Right lobe of liver (tissue), 6 donors: ENCODE measurements at places on chromosomes 1 and 21. TPM values are rescaled to one million over a fixed set of nuclear protein-coding genes. Genes with fewer than 3 reads are reported as not detected.

Gene F3
- 2.0 TPM for total RNA-seq

Gene TAS1R1
- total RNA-seq, result not detected

Gene RNF186
- not detected for total RNA-seq

GRCh38 chr1:209993061-209993830 is 55.2 kb downstream of the SYT14 start:
- no peaks in the 10 kb centered on the region for H3K4me1 ChIP-seq
- no peaks in the 10 kb centered on the region for H3K36me3 ChIP-seq
- H3K27me3 ChIP-seq, result no peaks in the 10 kb centered on the region
- no peak for DNase-seq

- no peak overlapping the region for H3K4me3 ChIP-seq
- no peak overlapping the region for H3K27ac ChIP-seq
- no peaks in the 10 kb centered on the region for H3K27me3 ChIP-seq
- no peaks in the 10 kb centered on the region for H3K4me1 ChIP-seq
Measured at GRCh38 chr1:107477233-107477632, 336.4 kb downstream of the NTNG1 start.

DNA sequence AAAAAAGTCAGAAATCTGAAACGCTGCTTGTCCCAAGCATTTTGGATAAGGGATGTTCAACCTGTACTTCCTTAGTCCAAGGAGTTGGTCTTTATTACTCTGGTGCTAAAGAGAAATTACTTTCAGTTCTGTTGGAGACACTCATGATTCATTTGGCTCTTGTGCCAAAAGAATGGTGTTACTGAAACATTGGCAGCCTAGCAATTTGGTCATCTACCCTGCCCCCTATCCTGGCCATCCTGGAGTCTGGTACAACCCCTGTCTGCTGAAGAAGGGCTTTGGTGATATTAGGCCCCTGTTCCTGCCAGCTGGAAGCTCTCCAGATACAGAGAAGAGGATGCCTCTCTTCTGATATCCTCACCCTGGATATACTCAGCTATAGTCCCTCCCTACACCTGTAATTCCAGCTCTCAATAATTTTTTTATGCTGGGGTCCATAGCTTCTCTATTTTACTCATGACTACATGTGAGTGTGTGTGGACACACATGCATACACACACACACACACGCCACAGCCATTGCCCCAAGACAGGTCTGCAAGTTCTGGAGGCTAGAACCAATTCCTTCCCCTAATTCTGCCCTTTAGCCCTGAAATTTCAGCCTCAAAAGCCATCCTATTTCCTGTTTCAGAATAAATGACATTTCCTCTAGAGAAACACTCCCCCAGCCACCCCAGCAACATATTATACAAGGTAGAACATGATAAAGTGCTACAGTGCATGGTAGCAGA is 40.0 kb downstream of the LHX8 start:
- H3K4me1 ChIP-seq, result no peaks in the 10 kb centered on the region
- DNase-seq, result no peak
- no peak overlapping the region for H3K4me3 ChIP-seq
